ENCODE measurements at places on chromosomes 6 and 20.

DNA sequence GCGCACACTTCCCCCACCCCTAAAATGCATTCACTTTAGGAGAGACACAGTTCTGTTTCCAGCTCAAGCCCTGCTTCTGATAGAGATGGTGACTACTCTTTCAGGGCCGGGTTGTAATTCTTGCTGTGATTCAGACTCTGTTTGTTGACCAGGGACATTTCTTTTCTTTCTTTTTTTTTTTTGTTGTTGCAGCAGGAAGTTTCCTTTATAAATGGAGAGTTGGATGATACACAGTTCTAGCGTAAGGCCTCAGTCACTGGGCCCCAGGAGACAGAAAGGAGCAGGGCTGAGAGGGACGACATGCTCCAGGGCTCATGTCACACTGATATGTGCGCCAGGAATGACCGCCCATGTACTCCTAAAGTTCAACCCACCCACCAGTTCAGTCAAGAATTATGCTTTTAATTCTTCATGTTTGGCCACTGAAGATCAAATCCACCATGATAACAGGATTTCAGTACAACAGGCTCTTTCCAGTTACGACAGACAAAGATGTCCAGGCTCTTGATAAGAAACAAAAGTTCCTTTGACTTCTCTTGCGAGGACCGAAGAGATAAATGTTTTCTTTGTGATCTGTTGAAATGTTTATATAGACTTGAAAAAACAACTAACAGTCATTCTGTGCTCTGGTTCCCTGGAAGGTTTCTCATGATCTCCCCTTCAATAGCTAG is 142.5 kb downstream of the CD164 start:
- DNase-seq: no peak

GRCh38 chr6:46221222-46221793 is 50.5 kb upstream of the ENPP5 start:
- DNase-seq: no peak

GRCh38 chr20:51354769-51355319 is 187.7 kb downstream of the NFATC2 start:
- DNase-seq: no peak

DNA sequence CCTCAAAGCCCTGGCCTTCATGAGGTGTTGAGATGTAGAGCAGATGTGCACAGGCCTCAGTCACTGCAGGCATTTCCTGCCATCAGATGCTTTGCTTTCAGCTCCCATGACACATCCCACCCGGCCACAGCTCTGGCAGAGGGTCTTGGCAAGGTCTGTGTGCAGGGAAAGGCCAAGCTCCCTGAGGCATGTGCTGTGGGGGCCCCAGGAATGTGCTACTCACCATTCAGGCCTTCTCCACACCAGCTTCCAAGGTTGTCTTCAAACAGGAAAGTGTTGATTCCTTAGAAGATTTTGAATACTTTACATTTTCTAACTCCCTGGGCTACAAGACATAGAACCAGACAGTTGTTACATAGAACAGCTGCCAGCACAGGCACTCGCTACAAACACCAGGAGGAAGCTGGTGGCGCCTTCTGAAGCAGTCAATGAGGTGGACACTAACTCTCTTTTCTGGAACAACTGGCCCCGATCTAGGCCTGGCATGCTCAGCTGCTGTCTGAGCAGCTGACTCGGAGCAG is 27.8 kb downstream of the CASS4 start:
- no peak for DNase-seq

DNA sequence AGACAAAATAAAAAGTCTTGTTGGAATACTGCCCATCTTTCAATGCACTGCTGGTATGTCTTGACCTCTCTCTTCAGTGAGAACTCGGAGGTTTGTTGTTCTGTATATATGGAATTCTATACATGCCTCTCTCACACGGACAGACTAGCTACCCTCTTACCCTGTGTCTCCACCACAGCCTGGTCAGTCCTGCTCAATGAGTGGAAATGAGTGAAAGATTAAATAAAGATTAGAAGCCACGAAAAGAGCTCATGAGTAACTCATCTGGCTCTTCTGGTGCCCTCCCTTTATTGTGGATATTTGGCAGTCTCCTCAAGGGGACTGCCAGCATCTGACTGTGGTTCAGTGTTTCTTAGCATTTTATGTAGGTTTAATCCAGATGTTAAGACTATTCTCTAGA is 262.8 kb upstream of the MAP3K7 start:
- no peak for DNase-seq

GRCh38 chr20:21230686-21231085 is 72.4 kb upstream of the XRN2 start:
- DNase-seq: no peak

All from iPS DF 19.7 (cell line).